GM20000 (cell line): ENCODE measurements at places on chromosomes 7 and 10.

DNA sequence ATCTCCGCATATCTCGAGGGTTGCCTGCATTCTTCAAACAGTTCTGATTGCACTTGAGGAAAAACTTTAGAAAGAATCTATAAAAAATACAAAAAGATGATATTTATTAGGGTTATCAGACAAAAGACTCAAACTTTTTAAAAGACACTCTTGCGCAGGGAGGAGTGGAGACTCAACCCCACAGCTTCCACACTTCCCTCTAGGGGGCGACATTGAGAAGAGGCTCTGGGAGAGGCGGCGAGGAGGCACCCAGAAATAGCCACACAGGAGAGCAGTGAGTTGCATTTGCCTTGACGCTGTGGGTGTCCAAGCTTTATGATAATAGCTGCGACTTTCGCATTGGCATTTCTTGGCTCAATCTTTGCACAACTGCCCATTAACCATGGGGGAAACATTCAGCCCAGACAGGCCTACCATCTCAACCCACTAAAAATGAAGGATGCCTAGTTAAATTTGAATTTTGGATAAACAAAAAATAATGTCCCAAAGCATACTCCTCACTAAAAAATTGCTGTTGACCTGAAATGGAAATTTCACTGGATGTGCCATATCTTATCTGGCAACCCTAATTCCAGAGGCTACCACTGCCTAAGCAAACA, 86.2 kb downstream of the EBF3 start:
- DNase-seq: peak; percentile 55

DNA sequence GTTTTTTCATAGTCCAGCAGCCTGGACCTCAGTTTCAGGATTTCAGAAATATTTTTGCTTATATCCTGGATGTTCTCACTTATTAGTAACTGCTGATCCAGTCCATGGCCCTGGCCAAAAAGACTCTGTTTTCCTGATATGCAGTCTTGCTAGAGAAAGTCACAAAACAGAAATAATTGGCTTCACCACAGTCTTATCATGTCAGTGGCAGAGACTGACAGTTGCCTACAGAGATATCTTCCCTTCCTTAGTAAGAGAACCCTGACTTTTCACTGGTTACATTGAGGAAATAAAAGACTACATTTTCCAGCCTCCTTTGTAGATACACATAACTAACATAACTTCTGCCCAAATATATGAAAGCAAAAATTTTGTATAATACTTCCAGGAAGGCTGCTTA, 56.6 kb downstream of the AHR start:
- no peak for DNase-seq

DNA sequence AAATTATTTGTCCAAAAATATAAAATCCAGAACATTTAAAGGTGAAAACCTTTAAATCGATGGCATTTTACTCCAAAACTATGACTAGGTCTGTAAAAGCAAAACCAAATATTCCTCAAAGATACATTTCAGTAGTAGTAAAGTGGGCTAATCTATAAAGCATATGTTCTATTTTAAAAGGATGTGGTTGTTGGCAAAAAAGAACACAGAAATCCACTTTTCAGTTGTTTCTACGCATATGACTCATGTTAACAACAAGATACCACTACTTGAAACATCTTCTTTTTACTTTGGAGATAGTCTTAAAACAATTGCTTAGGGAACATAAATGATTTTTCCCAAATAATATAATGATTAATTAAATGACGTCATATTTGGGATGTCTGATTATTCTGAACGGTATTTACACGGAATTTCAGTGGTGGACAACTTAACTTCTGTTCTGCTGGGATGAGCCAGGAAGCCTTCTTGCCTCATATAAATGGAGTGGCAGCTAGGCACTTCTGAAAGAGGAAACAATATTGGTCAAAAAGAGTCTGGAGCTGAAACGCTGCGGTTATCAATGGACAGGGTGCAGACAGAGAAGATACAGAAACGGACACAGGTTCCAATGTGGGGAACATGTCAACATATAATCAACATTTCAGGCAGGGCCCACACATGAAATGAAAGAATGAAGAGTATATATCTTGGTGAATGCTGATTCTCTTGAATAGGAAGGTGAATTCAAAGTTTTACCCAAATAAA, 78.5 kb downstream of the ETV1 start:
- no peak for DNase-seq

DNA sequence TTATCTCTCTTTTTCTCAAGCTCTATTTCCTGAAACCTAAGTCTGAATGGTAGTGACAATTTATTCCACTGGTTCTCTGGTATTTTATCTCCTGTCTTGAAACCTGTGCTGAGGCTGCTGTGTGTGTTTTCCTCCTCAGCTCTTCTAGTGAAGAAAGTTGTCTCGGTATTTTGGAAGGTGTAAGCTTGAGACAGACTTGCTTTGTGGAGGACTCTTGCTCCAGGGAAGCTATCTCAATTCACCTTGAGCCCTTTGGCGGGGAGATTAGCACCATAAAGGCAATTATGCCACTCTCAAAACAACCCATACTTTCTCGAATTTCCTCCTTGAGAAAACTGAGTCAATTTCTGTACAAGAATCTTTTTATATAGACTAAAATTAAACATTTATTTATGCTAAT, 141.6 kb downstream of the THSD7A start:
- no peak for DNase-seq

GRCh38 chr10:6877722-6878392, 297.8 kb upstream of the PRKCQ start:
- no peak for DNase-seq

GRCh38 chr10:114499630-114500190, 95.4 kb upstream of the AFAP1L2 start:
- DNase-seq: peak; percentile 22

DNA sequence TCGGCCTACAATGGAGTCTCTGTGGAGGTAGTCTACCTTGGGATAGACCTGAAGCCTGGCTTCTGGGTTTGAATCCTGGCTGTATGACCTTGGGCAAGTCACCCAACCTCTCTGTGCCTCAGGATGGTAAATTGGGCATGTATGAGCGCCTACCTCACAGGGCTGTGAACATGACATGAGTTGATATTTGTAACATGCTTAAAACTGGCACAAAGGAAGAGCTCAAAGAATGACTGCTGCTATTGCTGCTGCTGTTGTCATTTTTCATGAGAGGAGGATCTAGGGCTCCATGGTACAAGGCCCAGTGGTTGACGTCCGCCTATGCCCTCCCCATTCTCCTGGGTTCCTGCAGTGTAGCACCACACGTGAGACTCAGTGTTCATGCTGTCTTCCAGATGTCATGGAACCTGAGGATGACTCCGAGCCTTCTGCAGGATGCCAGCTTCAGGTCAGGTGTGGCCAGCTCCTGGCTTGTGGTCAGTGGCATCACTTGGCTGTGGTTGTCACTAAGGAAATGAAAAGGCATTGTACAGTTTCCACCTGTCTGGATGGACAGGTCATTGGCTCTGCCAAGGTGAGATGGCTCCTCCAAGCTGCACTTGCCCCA, 95.0 kb downstream of the WDFY4 start:
- no peak for DNase-seq

GRCh38 chr7:28774261-28774988, 183.7 kb downstream of the TRIL start:
- no peak for DNase-seq

DNA sequence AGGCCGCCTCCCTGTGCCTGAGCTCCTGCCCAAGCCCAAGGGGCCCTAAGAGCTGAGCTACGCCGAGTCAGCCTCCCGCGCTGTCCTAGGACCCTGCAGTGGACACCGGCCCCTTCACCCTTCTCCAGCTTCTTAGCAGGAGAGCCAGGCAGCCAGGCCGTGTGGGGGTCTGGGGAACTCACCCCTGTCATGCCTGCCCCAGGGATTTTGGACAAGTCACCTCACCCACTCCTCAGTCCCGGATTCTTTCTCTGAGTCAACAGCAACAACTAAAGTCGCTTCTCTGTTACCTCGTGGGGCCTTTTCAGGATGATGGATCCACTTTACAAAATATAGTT, 79.3 kb downstream of the MKI67 start:
- DNase-seq: no peak

DNA sequence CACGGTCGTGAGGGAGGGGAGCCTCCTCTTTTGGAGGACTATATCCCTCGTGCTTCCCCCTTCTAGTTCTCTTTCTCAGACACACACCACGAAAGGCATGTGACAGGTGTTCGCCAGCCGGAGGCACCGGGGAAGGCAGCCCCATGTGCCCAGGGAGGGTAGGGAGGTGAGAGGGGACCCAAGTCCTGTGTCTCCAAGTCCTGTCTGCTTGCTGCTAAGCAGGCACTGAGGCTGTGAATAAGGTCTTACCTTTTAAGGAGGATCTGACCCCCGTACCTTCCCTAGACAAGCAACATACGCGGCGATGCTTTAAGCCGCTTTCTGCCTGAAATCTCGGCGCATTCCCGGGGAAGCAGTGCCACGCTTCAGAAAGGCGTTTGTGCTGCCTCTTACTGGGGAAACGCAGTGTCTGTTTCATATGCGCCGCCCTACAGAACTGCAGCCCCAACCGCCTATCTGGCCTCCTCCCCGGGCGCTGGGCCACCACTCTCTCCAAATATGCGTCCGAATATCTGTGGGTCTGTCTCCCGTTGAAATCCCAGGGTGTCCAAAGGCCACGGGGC, 770 bp downstream of the PLXNA4 start:
- peak; percentile 36 for DNase-seq

- DNase-seq: no peak
Measured at GRCh38 chr10:51083356-51083853, 9.1 kb downstream of the PRKG1 start.

GRCh38 chr7:110187877-110188554, 902.9 kb upstream of the LRRN3 start:
- DNase-seq: no peak

DNA sequence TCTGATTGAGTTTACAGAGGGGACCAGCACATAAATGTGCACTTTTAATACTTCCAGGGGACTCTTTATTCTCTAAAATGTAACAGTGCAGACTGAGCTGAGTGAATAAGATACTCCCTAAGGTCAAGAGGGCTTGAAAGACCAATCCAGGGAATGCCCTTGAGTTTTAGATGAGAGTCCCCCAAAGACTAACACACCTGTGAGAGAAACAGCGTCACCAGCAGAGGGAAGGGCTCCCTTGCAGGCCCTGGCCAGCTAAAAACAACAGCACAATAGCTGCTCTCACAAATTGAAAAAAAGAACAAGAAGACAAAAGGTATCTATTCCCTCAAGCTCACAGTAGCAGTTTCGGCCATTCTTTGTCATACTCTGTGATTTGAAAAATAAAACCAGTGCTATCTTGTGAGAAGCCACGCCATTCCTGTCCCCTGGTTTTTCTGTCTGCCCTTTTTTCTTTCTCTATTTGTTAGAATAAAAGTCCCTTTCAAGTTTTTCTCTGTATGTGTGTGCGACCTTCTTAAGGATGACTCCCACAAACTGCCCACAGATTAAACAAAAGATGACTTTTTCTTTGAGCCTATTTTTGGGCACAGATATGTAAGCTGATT, 230.4 kb upstream of the BMPER start:
- DNase-seq: peak; percentile 12

GRCh38 chr10:60304829-60305379, 84.8 kb downstream of the ANK3 start:
- no peak for DNase-seq

- no peak for DNase-seq
Measured at GRCh38 chr10:29600821-29601220, 34.0 kb downstream of the SVIL start.

GRCh38 chr7:148261996-148262688, 328.4 kb upstream of the C7orf33 start:
- no peak for DNase-seq

GRCh38 chr7:100393233-100393905, 20.1 kb downstream of the PILRA start:
- DNase-seq: no peak

DNA sequence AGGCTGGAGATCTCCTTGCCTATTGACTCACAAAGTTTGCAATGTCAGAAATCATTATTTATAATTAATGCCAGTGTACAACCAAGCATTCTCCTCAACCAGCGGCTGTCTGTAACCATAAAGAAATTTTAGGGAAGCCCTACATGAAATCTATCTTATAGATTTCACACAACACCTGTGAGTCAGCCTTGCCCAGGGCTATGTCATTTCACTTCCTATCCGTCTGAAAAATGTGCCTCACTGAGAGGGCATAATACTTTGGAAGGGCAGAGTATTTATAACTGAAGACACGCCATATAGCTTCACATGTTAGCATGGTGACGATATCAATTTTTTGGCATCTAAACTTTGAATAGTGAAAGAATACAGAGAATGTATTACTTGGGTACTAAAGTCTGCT, 296.6 kb upstream of the ETV1 start:
- DNase-seq: no peak

GRCh38 chr7:139583826-139584553, 60.5 kb downstream of the CLEC2L start:
- no peak for DNase-seq

- no peak for DNase-seq
Measured at GRCh38 chr10:131576341-131577177, 265.0 kb upstream of the TCERG1L start.

DNA sequence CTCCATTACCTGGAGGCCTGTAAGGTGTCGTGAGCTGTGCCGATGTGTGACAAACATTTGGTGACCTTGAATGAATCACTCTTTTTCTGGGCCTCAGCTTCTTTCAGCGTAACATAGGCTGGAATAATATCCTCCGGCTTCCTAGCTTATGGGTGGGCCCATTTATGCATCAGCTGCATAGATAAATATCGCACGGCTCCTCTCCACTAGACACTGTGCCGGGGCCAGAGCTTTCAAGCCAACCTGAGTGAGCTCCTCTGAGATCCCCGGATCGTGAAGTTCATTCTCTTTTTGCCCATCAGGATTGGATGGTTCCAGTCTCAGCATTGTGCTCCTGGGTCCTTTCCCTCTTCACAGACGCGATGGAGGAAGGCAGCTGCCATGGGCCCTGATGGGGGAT, 574.3 kb upstream of the FOXK1 start:
- DNase-seq: no peak

DNA sequence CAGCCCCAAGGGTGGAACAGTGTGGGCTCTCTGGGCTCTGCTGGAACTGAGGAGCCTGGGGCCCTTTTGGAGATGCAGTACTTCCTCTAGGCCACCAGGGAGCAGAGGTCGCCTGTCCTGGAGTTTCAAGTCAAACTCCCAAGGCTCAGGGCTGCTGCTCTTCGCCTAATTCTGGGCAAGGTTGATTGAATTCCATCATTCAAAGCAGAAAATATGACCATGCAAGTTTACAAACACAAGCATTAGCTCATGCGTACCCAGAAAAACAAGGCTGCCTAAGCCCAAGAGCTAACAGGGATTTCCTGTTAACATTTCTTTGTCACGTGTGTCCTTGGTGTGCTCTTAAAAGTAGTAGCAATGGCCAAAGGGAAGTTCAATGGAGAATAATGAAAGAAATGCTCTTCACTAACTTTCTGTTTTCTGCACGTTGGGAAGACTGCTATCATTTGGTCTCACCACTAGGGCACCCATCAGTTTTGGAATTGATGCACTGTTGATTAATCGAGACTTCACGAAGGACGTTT, 20.1 kb downstream of the LDB3 start:
- peak; percentile 84 for DNase-seq
